ENCODE measurements at places on chromosomes 12 and 14.

GRCh38 chr14:72611506-72611905 is 282.4 kb downstream of the DPF3 start:
- no peak for DNase-seq

GRCh38 chr14:103382376-103382775 is 2.8 kb upstream of the MARK3 start:
- no peak for DNase-seq

DNA sequence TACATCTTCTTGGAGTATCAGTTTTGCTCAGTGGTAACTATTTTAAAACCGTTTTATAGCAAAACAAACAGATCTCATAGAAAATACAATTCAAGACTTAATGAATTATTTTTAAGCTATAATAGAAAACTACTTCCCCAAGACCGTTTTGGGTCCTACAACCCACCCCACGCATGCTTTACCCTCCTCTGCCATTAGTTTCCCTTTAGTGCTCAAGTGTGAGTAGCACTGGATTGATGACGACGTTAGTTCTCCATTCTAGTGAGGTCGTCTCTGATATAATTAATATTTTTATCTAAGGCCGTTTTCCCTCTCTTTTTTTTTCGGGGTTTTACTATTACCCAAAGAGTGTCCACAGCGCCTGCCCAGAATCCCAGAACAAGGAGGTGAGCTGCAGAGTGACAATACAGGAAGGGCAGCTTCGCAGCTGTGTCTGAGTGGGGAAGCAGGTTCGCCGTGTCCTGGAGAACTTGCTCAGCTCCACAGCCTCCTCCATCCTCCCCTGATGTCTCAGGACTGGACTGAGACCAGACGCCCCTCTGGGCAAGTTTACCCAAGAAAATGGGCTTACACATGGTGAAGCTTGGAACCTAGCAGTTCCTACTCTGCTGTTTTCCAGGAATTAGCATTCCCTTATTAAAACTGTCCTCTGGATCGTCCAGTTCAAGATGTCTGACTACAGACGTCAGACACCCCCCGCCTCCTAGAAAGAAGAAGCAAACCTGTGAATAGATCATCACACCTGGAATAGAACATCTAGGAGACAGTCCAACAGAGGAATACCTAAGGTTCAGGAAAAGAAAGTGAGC is 31.9 kb upstream of the MON2 start:
- no peak for DNase-seq

DNA sequence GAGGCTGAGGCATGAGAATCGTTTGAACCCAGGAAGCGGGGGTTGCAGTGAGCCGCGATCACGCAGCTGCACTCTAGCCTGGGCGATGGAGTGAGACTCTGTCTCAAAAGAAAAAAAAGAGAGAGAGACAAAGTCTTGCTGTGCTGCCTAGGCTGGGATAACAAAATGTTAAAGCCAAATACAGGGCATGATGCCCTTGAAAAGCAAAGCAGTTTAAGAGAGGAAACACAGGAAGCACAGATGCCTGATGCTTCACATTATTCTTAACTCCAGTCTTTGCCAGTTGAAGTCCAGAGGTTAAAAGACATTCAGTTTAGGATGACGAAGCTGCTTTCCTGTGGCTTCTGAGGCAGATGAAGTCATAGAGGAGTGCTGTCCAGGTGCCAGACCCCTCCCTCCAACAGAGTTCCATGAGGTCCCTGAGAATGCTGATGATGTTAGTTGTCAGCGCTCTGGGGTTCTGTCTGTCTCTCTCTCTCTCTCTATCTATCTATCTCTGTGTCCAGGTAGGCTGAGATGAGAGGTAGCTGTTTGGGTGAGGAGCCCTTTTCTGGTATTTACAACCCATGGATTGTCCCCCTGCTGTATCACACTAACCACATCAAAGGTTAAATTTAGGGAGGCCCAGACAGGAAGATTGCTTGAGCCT is 4.9 kb upstream of the MRPL52 start:
- DNase-seq, result peak; percentile 51

DNA sequence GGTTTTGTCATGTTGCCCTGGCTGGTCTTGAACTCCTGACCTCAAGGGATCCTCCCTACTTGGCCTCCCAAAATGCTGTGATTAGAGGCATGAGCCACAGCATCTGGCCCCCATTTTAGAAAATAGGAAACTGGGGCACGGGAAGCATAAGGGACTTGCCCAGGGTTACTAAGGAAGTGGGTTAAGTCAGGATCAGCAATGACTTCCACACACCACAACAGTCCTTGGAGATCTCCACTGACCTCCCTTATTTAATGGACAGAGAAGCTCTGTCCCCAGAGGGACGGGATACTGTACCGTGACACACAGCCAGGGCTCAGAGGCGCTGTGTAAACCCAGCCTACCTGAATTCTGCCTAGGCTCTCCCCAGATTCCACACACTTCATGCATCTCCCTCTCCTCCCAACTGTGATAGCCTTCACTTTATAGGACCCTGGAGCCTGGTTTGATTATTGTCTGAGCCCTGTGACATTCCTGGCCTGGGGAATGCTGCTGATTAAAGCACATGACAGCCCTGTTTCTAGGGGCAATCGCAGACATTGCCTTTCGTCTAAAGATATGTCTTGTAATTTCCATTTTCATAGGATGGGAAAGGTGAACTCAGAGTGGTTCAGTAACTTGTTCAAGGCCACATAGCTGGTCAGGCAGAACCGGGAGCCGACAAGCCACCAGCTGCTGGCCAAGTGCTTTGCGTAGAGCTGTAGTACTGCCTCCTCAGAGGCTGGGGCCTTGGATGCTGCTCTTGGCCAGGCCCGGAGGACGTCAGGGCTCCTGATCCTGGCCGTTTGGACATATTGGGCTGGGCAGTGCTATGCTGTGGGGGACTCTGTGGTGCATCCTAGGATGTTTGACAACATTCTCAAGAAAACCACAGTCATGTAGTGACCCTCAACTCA is 20.8 kb downstream of the SERPINA1 start:
- DNase-seq, result no peak

DNA sequence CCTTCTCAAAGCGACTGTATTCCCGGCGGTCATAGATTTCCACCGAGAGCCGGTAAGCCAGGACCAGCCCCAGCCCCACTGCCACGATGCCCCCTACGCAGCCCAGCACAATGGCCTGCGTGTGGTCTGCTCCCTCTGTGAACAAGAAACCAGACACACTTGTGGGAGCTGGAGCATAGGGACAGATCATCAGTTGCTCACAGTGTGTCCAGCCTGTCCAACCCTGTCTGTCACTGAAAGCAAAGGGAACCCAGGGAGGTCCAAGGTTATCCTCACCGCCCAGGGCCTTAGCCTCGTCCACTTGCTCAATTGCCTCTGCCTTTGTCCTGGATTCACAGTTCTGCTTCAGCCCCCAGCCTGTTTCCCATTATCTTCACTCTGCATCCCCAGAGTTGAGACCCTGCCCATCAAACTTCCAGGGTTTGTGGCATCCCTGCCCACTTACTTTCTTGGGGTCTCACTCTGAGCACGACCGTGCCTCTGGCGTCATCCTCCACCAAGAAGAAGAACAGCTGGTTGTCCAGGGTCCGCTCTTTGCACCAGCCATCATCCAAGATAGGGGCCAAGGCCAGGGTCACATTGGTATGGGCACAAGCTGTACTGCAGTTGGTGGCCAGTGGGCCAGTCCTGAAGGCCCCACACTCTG is 11.3 kb upstream of the CSAD start:
- DNase-seq, result no peak

DNA sequence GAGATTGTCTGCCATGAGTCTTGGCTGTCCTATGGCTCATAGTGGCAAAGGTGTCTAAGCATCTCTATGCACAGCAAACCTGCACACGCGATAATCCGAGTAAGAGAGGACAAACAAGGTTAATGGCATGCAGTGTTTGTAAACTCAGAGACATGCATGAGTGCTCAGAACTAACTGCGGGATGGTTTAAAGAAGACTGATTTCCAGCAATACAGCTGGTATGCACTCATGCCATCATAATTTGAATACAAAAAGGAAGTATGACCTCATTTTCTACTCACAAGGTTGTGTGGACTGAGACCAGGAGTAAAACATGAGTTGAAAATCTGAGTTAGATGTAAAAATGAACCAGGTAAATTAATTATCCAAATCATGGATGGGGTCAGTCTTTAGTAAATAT is 16.6 kb upstream of the TCP11L2 start:
- DNase-seq, result no peak

DNA sequence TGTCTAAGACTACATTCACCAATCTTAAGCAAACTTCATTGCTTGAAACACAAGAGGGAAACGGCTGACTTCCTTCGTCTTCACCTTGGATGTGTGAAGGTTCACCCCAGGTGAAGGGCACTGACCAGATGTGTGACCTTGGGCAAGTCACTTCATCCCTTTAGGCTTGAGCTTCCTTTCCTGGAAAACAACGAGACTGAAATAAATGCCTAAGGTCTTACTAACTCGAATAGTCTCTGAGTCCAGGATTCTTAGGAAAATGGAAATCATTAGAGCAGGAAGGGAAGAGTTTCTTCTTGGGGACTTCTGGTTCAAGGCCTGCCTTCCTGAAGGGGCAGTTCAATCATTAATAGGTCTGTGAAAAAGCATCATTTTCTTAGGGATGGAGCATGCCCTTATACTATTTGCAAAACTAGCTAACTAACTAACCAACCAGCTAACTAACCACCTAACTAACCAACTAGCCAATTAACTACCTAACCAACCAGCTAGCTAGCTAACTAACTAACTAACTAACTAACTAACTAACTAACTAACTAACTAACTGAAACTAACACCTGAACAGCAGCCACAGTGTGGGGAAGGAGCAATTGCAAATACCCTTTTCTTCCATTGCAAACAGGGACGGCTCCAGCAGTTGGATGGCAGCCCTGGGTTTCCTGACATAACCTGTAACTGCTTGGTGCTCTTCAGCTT is 31.5 kb upstream of the EMP1 start:
- DNase-seq, result no peak

- DNase-seq, result no peak
Measured at GRCh38 chr14:53103636-53104340, 49.3 kb downstream of the DDHD1 start.
